GM03348 (cell line): ENCODE measurements at places on chromosomes 12 and 14.
A peak's percentile ranks its signal among the peaks of the same experiment; 100 is the strongest.

- peak; percentile 36 for DNase-seq
Measured at GRCh38 chr14:33737446-33737845, 213.4 kb downstream of the EGLN3 start.

DNA sequence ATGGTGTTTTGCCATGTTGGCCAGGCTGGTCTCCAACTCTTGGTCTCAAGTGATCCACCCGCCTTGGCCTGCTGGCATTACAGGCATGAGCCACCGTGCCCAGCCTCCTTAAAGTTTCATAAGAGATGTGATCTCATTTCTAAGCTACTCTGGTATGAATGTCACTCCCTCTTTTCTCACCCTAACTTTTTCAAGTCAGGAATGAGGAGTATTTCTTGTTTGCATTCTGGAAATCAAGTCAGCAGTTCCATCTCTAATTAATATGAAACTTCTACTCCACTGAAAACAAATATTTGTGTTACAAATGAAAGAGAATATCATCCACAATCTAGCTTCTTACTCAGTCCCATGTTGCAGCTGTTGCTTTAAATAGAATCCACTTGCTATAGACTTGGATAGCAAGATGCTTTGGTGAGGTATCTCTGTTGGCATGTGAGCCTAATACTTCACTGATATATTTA, 61.3 kb downstream of the ARF6 start:
- DNase-seq, result peak; percentile 62

GRCh38 chr12:48423171-48423570, 49.2 kb upstream of the ANP32D start:
- no peak for DNase-seq

DNA sequence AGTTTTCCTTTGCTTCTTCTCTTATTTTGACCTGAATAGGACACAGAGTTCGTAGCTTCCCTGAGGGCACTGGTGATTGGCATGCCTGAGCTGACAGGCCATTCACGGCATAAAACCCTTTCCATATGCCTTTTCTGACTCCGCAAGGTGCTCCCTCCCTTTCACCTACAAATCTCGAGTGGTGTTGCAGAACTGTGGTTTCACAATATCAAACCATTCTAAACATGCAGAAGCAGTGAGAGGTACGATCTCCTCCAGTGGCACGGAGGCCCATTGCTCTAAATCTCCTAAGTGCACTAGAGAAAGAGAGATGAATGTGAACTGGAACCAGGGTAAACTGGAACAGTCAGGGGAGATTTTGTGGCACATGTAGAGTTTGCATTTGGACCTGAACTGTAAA, 23.9 kb downstream of the CLSTN3 start:
- DNase-seq, result peak; percentile 0

GRCh38 chr12:75542942-75543341, 31.5 kb upstream of the KRR1 start:
- no peak for DNase-seq

DNA sequence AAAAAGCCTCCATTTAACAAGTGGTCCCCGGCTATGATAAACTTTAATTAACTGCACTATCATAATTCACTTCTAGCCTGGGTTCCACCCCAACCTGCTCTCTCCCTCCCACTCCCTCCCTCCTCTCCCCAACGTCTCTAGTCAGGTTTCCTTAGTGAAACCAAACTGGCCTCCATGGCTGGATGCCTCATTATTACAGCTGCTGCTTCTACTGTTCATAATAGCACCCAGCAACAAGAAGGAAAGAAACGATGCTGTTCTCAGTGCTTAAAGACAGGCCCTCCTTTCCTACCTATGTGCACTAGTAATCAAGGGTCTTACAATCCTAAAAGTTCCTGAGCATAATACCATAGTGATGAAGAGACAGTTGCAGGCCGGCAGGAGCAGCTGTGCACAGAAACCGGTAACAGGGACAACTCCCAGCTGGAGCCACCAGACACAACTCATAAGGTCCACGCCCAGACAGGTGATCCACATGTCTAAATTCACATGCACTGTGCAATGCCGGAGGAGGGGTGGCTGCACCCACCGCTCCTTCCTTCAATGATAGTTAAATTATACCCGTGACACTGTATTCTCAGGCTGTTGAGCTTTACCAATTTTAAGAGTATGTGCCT, 6.2 kb downstream of the IRF2BPL start:
- no peak for DNase-seq
